Activated T-helper 1 cell treated with anti-CD3 and anti-CD28 coated beads, Interleukin-2, amount 50 U/mL, for 16 hours (primary cell): ENCODE measurements at places on chromosomes 3 and 15.

DNA sequence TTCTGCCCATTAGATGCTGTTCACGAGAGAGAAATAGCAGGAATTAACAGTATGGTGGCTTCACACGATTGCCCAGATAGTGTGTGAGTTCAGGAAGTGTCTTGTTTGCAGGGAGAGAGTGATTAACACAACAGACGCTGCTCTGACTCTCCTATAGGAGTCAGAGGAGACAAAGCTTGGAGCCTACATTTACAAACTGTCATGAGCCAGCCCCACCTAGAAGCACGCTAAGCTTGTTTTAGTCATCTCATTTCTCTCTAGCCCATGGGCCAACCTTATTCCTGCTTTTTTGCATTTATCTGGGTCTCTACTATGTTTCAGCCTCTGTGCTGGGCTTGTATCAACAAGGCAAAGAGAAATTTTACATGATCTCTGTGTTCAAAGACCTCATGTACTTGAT is 128.3 kb upstream of the BFSP2 start:
- DNase-seq: no peak

GRCh38 chr3:187725653-187726370 is 19.5 kb downstream of the BCL6 start:
- DNase-seq: no peak

DNA sequence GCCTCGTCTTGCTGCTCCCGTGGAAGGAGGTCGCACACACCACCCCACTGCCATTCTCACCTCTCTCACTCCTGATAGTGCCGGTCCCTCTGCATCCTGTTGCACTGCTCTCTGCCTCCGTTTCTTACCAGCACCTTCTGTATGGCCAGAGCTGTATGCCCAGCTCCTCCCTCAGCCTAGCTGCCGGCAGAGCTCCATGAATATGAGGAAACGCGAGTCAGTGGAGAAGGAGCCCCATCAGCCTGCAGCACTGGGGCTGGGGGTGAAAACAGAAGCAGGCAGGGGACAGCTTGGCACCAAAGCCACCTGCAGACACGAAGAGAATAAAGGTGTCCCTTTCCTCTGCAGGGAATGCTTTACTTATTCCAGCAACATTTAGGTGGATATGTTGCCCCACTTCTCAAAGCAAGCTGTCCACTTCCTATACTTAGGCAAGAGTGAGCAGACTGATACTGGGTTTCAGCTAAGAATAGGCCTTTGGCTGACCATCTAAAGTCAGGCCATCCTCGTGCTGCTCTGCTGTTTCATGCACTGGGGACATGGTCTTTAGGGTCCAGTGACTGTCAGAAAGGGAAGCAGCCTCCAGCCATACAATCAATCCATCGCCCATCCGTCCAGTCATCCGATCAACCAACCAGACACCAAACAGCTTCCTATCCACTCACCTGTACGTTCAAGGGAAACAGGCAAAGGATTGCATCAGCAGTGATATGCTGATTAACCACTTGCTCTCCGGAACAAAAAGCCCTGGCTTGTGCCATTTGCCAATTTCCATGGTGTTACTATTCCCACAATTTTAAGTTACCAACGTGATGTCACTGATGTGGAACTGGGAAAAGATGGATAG is 222.7 kb downstream of the XXYLT1 start:
- no peak for DNase-seq

- no peak for DNase-seq
Measured at GRCh38 chr3:172846103-172846561, 95.6 kb downstream of the ECT2 start.

DNA sequence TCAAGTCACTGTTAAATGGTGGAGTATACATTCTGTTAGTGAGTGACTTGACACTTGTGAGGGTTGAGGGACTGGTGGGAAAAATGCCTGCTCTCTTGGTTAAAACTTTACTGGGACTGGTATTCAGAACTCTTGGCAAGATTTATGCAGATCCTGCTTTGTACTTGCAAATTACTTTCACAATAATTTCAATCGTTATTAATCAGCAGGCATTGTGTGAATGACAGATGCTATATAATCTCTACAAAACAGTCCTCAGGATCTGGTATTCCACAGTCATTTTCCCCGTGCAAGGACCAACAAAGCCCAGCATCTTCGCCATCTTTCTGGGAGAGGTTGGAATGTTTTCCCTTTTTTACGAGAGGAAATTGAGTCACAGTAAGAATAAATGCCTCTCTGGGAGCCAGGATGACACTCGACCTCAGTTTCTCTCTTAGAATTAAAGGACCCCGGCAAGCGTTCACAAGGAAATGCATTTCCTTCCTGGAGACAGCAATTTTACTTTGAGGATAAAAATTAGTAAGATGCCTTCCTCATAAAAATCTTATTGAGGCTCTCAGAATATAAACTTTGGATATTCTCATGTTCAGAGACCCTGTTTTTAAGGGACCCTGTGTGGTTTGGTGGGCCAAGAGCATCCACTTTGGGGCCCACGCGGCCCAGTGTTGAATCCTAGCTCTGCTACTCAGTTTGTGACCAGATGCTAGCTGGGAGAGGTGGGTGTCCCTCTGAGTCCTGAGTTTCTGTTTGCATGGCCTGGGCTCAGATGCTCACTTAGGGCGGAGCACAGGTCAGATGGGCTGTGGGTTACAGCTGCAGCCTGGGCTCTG is 45.3 kb upstream of the PLCL2 start:
- no peak for DNase-seq
